IMR-90 (cell line): ENCODE measurements at places on chromosomes 4 and X. TPM values are rescaled to one million over a fixed set of nuclear protein-coding genes. Genes with fewer than 3 reads are reported as not detected.

ADH1A gene
- not detected in 2 replicates for total RNA-seq

IL15 gene
- 5.2 and 5.8 TPM in 2 replicates for total RNA-seq

DNA sequence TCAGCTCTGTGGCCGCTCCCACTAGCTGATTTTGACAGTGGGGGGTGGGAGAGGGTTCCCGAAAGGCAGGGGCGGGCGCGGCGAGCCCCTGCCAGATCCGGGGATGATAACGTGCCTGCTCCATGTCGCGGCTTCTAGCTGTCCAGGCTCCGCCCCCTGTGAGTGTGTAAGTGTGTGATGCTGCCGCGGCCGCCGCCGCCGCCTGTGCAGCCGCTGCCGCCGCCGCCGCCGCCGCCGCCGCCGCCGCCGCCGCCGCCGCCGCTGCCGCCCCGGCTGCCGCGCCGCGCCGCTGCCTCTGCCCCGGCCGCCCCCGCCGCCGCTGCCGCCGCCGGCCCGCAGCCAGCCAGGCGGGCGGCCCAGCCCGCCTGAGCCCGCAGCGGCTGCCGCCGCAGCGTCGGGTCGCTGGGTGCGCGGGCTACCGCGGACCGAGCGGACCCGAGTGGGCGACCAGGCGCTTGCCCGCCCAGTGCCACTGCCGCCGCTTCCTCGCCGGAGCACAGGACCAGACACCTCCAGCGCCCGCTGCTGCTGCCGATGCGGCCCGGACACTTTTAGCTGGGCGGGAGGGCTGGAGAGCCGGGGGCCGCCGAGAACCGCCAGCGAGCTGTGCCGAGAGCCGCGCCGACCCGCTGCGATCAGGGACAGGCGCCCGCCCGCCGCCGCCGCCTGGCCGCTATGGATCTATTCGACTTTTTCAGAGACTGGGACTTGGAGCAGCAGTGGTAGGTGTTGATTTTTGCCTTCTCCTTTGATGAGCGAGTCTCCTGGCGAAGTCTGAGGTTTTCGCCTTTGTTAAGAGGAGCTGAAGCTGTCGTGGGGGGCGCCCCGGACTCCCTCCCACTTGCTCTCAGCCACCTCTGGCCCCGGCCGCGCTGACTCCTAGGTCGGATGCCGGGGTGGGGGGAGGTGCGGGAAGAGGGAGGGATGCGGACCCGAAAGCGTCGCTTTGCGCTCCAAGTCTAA is at the start of gene AFF2:
Gene AFF2 (plus strand): TSS at position 195 of the 963 bp plus-strand sequence. CDS start 481 bp downstream, at position 676.
- H3K27ac ChIP-seq: no peak within 1 kb of the TSS
- peaks cover 12% of the 10 kb centered on the region for H3K27me3 ChIP-seq
- DNase-seq: no peak
- no peaks in the 10 kb centered on the region for H3K36me3 ChIP-seq
- H3K4me1 ChIP-seq: no peaks in the 10 kb centered on the region

CORIN gene
- 15.6 and 20.3 TPM in 2 replicates for total RNA-seq

PAGE2B gene
- total RNA-seq: not detected in 2 replicates

RAB33A gene
- 0.83 and 1.6 TPM in 2 replicates for total RNA-seq

ACE2 gene
- total RNA-seq: not detected in 2 replicates

- no peak overlapping the region for H3K4me3 ChIP-seq
- no peaks in the 10 kb centered on the region for H3K36me3 ChIP-seq
- H3K4me1 ChIP-seq: peaks cover 14% of the 10 kb centered on the region
- H3K27ac ChIP-seq: peak overlapping the region; percentile 53; the same call in 1 of the 2 replicates
- peak; percentile 66 for DNase-seq
These were observed 39.8 kb downstream of the BBS12 start for GRCh38 chr4:122772311-122772710.

TRAPPC11 gene
- 38.9 and 56.8 TPM in 2 replicates for total RNA-seq

GRCh38 chr4:183468210-183469095 is 24.0 kb downstream of the CDKN2AIP start:
- H3K4me1 ChIP-seq: peaks cover 2% of the 10 kb centered on the region
- no peak overlapping the region for H3K4me3 ChIP-seq
- no peaks in the 10 kb centered on the region for H3K36me3 ChIP-seq
- H3K27ac ChIP-seq: no peak overlapping the region

DNA sequence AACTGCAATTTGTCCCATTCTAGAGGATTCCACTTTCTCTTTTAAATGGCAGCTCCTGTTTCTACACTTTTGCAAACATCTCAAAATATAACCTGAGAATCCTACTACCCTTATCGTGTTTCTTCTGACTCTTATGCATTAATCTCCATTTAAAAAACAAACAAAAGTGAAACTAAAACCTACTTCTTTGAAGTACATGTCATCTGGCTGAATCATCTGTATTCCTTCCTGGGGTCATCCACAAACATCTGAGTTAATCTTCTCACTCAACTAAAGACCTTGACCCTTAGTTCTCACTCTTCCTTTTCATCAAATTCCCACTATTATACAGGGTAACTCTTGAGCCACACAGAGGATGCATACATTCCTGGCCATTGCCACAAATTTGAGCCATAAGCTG is 584.8 kb downstream of the PPARGC1A start:
- H3K27ac ChIP-seq: no peak overlapping the region
- DNase-seq: no peak
- no peaks in the 10 kb centered on the region for H3K27me3 ChIP-seq
- H3K4me1 ChIP-seq: no peaks in the 10 kb centered on the region

HSFX3 gene
- total RNA-seq: not detected in 2 replicates

SYP gene
- total RNA-seq: under 0.01 TPM in 1 of 2 replicates, not detected in the other

SLC49A3 gene
- total RNA-seq: under 0.01 TPM in 2 replicates

DNA sequence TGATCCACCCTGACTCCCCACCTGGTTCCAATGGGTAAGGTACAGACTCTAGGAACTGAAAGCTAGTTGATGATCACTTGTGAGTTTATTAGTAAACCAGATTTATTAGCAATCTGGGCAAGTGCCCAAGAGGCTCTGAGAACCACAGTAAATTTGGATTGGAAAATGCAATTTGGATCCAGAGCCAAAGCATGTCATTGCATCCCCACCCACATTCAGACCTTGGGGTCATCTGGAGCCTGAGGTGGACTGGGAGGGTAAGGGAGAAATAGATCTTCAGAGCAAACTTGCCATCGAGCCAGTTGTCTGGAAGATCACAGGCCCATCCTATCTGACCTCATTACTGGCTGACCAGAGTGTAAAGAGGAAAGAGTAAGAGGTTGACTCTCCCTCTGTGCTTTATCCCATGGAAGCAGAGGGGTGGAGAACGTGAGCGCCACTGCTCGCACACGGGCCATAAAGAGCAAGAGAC is 78.7 kb upstream of the RASGEF1B start:
- H3K27me3 ChIP-seq: peaks cover 1% of the 10 kb centered on the region; the same call in 1 of the 2 replicates
- H3K4me3 ChIP-seq: no peak overlapping the region
- no peaks in the 10 kb centered on the region for H3K36me3 ChIP-seq
- no peaks in the 10 kb centered on the region for H3K4me1 ChIP-seq

SSX4B gene
- total RNA-seq: not detected in 2 replicates

DNA sequence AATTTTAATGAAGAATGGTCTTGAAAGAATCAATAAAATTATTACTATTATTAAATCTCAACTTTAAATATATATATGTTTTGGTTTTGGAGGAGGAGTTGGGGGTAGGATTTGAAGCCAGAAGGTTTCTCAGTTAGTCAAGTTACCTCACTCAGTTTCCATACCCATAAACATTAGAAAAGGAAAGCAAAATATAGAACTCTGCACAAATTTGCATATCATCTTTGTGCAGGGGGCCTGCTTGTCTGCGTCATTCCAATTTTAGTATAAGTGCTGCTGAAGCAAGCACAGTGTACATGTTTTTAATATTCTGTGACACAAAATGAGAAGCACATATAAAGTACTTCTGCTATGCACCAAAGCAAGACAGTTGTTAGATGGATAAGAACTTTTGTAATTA is 47.5 kb upstream of the SCRG1 start:
- DNase-seq: no peak
- no peak overlapping the region for H3K4me3 ChIP-seq
- H3K4me1 ChIP-seq: peaks cover 8% of the 10 kb centered on the region; the same call in 1 of the 2 replicates
- H3K36me3 ChIP-seq: no peaks in the 10 kb centered on the region

DNA sequence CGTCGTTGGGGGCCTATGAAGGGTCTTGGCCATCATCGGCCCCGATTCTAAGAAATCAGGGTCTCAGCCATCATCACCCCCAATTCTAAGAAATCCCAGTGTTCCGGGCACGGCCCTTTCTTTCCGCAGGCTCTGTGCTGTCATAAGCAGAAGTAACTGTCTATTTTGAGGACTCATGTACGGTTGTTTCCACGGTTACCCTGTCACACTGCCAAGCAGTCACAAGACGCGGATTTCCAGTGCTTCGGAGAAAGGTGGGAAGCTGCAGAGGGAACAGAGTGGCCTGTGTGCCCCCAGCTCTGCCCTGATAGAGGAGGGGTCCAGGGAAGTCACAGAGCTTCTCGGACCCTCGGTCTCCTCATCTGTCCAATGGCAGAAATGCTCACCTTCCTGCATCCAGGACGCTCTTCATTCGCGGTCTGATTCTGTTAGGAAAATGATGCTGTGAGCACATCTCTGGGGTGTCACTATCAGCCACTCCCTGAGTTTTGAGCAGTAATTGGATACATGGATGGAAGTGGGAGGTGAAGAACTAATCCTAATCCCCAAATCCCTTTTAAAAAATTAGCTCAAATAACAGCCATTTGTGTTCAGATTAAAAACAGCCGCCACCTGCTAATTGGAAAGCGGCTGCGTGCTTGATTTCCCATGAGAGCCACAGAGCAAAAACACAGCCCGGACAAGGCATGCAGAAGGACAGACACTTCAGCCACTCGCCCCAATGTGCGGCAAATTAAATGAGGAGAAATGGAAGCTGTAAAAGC is 73.1 kb downstream of the WFS1 start:
- peaks cover 2% of the 10 kb centered on the region; the same call in 1 of the 2 replicates for H3K4me1 ChIP-seq
- no peaks in the 10 kb centered on the region for H3K36me3 ChIP-seq
- peaks cover 12% of the 10 kb centered on the region for H3K27me3 ChIP-seq
- no peak overlapping the region for H3K4me3 ChIP-seq

CPLX1 gene
- total RNA-seq: not detected in 2 replicates

DNA sequence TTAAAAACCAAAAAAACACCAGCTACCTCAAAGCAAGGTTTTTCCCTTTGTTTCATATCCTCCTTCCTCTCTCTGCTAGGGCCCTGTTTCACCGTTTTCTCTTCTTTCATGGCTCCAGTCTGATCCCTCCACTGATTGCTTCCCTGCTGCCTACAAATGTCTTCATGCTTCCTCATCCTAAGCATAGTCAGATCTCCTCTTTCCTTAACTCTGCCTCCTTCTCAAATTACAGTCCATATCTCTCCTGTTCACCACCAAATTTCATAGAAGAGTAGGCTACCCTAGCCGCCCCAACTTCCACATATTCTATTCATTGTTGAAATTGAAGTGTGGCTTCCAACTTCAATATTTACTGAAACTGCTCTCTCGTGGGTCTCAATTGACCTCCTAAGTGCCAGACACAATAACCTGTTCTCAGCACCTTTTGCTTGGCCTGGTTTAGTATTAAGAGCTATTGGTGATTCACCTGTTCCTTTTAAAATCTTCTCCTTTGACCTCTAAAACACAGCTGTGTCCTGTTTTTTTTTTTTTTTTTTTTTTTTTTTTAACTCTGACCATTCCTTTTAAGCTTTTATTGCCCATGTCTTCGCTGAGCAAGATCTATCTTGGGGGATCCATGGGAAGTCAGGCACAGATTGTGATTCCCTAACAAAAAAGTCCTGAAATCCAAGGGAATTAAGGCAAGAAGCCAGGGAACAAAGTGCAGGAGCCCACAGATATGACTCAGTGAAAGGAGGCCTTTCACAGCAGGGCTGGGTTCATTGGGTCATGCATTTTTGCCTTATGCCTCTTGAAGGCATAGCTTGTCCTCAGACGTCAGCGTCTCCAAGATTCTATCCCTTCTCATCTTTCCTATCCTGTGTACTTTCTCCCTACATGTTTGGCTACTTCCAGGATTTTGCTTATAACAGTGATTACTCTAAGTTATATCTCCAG is 85.4 kb downstream of the RPS3A start:
- H3K36me3 ChIP-seq: no peaks in the 10 kb centered on the region
- peak; percentile 89 for DNase-seq
- no peak overlapping the region for H3K4me3 ChIP-seq
- no peak overlapping the region for H3K27ac ChIP-seq
- peaks cover 1% of the 10 kb centered on the region; the same call in 1 of the 2 replicates for H3K4me1 ChIP-seq

DNA sequence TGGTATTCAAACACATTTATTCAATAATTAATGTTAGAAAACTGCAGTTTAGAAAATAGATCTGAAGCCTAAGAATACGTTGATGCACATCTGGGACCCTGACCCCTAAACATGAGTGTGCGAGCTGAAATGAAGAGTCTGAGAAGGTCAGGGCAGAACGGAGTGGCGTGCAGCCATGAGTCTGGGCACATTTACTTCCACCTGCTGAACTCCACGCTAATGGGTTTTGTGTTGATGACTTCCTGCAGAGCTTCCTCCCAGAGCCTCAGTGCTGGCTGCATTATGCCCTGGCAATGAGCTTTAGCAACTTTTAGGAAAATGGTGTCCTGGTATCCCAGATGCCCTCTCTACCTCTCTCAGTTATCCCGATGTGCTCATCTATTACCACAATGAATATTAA is 53.1 kb downstream of the FAM114A1 start:
- no peak for DNase-seq
- no peaks in the 10 kb centered on the region for H3K27me3 ChIP-seq
- H3K27ac ChIP-seq: no peak overlapping the region
- peaks cover 60% of the 10 kb centered on the region for H3K36me3 ChIP-seq
- H3K4me3 ChIP-seq: no peak overlapping the region

FMR1NB gene
- total RNA-seq: not detected in 2 replicates

CABS1 gene
- not detected in 2 replicates for total RNA-seq

DNA sequence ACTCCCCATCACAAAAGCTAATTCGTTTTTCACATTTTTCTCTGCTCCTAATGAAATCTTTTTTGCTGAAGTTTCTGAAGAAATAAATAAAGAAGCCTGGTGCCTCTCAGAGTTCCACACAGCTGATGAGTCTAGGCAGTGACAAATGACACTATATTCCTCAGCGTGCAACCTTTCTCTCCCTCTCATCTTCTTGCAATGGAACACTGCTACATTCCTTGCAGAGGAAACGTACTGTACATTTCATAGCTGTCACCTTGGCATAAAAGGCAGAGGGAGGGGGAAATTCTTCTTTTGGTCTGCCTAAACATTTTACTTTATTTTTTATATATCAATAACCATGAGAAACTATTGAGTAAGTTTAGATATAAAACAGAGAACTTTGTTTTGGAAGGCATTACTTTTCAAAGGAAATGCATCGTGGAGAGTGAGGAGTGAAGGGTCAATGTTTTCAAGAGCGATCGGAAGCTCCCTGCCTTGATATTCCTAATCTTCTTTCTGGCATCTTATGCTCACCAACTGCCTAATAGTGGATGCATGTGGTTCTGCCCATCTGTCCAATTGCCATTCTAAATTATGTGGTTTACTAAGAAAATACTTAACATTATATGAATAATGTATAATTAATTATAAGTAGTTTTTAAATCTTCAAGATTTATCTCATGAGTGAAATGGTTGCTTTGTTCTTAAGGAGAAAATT is 29.4 kb downstream of the SNCA start:
- no peak for DNase-seq
- H3K27ac ChIP-seq: no peak overlapping the region
- no peak overlapping the region for H3K4me3 ChIP-seq
- no peaks in the 10 kb centered on the region for H3K4me1 ChIP-seq
- H3K36me3 ChIP-seq: no peaks in the 10 kb centered on the region
- H3K27me3 ChIP-seq: no peaks in the 10 kb centered on the region

REELD1 gene
- total RNA-seq: not detected in 2 replicates

- H3K4me1 ChIP-seq: no peaks in the 10 kb centered on the region
- no peaks in the 10 kb centered on the region for H3K27me3 ChIP-seq
- no peak overlapping the region for H3K4me3 ChIP-seq
- DNase-seq: no peak
- H3K27ac ChIP-seq: no peak overlapping the region
- H3K36me3 ChIP-seq: no peaks in the 10 kb centered on the region
These were observed 584.2 kb upstream of the PCDH10 start for GRCh38 chr4:132564920-132565319.

GPRASP2 gene
- total RNA-seq: 23.6 and 24.7 TPM in 2 replicates
